Renal cortex interstitium (tissue), 15 donors: ENCODE measurements at places on chromosomes 1 and 21. TPM values are rescaled to one million over a fixed set of nuclear protein-coding genes. Genes with fewer than 3 reads are reported as not detected.

GRCh38 chr1:159911326-159912070 lies 11.5 kb upstream of the CFAP45 start:
- DNase-seq: no peak

DNA sequence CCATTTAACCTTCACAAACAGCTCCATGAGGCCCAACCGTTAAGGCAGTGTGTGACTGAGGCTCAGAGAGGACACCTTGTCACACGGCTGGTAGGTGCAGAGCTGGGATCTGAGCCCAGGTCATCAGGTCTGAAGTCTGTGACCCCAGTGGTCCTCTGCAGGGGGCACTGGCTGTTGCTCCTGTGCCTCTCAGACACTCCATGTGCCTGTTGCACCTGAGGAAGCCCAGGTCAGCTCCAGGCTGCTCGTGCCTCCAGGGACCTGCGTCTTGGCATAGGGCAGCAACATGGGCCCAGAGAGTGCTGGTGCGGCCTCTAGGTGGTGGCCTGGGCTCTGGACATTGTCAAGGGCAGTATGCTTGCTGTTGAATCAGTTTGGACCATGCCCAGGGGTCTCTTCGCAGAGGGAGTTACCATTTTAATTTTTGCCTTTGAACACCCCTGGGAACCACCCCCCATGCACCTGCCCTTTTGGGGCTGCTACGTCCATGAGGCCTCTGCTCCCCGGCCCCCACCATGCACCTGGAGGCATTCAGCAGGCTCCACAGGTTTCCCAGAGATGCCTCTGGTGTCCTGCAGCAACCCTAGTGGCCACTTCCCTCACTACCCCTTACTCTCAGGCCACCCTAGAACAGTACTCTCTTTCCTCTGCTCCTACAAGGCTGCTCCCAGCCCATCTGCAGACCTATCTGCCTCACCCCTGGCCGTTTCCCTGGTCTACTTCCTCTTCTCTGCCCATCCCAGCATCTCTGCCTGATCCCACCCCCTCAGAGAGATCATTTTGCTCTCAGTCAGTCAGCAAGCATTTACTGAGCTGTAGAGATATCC lies 25.2 kb upstream of the EPS8L3 start:
- DNase-seq: no peak

GRCh38 chr1:184388971-184389370 lies 2.1 kb downstream of the C1orf21 start:
- no peak for DNase-seq

GRCh38 chr1:181583598-181583997 lies 100.3 kb downstream of the CACNA1E start:
- peak; percentile 29 for DNase-seq

DNA sequence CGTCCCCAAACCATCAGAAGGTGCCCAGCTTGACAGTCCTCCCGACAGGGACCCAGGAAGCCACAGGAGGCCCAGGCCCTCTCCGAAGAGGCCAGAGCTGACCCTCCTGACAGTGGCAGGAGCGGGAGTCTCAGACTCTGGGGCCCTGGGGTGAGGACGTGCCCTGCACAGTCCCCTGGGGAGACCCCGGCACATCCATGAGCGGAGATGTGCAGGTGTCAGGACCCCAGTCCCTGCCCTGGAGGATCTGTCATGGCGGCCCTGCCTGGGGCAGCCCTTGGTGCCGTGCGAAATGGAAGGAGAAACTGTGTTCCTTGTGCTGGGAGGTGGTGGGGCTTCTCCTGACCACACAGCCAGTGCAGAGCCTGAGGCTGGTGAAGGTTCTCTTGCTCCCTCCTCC lies 55.8 kb downstream of the OBSCN start:
- no peak for DNase-seq

DNA sequence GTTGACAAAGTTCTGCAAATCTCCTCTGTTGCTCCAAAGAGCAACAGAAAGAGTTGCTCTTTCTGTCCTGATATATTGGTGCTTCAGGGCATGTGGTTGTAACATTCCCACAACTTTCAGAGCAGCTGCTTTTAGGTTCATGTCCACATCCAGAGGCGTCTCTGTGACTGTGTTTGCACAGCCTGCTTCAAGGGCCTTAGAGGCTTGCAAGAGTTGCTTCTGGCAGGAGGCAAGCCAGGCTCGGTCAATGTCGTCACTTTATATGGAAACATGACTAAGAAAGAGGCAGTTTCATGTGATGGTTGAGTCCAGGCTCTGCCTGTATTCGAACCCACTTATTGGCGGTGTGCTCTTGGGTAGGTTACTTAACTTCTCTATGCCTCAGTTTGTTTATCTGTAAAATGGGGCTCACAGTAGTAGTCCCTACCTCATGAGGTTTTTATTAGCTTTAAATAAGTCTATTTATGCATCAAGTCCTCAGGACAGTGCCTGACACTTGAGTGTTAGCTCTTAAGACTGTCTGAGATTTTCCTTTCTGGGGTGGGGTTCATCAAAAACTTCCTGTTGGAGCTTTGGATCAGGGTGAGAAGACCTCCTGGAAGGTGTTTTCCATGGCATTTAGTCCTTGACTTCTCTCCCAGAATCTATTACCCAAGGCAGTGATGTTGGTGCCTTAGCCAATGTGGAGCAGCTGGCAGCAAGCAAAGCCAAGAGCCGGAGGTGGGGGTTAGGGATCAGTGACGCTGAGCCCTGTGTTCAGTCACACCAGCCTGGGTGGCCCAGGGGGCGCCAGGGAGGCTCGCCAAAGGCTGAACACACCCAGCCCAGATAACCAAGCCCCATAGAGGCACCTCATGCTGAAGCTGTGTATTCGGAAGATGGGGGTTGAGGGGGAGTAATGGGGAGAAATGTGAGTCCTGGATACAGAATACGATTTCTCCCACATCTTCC lies 18.9 kb downstream of the LHX4 start:
- no peak for DNase-seq

DNA sequence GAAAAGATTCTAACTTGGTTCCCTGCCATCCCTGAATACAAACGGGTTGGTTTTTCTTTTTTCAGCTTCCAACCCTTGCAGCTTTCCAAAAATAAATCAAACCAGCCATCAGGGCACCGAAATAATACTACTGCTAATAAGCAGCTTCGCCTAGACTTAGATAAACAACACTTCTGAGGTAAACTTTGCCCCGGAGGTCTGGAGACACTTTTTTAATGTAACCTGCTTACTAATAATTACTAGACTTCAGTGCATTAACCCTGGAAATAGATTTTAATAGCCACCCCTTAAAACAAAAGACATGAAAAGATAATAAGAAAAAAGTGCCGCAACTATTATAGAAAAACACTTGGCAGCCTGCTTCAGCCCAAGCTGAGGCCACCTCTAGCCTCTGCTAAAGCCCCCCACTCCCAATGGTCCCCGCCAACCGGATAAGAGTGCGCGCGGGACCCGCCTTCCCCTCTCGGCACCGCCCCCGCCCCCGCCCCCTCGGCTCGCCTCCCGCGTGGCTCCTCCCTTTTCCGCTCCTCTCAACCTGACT lies 405 bp upstream of the GADD45A start:
- DNase-seq: no peak

DNA sequence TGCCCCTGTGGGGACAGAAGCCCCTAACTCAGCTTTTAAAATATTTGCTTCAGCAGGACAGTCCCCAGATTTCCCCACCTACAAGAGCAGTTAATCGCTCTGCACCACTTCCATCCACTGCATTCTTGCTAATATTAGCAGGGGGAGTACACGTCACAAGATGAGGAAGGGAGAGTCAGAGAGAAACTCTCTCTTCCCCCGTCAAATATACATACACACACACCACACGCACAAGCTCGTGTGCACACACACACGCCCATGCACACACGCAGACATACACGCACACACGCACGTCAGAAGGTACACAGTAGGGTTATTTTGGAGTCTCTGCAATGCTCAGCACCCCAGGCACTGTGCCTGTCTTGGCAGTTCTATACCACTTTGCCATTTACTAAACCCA lies 2.1 kb downstream of the CLCA1 start:
- no peak for DNase-seq

- no peak for DNase-seq
These were observed 16.0 kb downstream of the DNAJC16 start for GRCh38 chr1:15542388-15543250.

GRCh38 chr1:53550201-53550741 lies 91.1 kb downstream of the DMRTB1 start:
- DNase-seq: no peak

DNA sequence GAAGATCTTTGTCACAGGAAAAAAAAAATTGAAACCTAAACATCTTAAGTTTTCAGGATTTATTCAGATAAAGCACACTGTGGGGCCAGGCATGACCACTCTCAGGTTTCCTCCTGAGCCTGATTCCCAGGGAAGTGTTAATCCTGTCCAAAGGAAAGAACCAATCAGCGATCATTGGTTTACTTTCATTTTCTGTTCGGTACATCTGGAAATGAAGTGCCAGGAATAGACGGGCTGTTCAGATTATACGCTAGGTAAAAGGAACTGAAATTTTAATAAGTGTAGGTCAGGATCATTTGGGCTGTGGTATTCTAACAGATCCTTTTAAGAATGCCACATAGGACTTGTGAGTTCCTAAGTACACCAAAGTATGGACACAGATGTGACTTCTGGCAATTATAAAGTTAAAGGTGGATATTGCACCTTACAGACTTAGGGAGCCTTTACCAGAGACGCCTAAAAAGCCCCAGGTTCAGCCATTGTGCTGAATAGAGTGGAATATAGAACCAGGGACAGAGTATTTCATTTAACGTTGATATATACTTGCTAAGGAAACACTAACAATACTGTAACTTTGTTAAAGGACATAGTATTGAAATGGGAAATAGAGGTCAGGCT lies 9.3 kb upstream of the CACYBP start:
- no peak for DNase-seq

- no peak for DNase-seq
These were observed 29.4 kb downstream of the VAV3 start for GRCh38 chr1:107935396-107936064.

- no peak for DNase-seq
These were observed 592 bp downstream of the AGRN start for GRCh38 chr1:1020415-1021009.

GRCh38 chr1:52156460-52156859 lies 14.6 kb downstream of the ZFYVE9 start:
- DNase-seq: no peak

DNA sequence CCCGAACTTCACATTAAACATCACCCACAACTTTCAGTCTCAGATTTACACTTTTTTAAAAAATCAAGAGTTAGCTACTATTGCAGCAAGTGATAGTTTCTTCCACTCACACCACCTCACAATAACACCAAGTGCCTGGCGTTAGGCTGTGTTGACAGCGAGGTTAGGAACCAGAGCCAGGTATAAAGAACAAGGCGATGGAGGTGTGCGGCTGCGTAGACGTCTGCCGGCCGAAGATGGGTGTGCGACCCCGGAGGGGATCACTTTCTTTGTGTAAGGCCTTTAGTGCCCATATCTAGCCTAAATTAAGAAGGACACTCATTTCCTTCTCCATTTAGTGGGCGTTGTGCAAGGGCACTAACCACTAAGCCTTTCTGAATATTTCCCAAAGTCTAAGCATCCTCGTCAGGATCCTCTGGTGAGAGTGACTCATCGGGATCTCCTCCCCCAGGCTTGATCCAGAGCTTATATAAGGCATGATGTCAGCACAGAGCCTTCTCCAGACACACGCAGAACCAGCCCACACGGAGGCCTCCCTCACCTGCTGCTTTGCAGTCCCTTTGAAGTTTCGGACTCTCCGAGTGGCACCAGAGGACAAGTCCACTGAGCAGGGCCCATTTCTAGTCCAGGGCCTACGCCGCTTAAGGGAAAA lies 11.8 kb downstream of the NHLH2 start:
- no peak for DNase-seq

- no peak for DNase-seq
These were observed 17.4 kb downstream of the ATP1A4 start for GRCh38 chr1:160168609-160169369.

DNA sequence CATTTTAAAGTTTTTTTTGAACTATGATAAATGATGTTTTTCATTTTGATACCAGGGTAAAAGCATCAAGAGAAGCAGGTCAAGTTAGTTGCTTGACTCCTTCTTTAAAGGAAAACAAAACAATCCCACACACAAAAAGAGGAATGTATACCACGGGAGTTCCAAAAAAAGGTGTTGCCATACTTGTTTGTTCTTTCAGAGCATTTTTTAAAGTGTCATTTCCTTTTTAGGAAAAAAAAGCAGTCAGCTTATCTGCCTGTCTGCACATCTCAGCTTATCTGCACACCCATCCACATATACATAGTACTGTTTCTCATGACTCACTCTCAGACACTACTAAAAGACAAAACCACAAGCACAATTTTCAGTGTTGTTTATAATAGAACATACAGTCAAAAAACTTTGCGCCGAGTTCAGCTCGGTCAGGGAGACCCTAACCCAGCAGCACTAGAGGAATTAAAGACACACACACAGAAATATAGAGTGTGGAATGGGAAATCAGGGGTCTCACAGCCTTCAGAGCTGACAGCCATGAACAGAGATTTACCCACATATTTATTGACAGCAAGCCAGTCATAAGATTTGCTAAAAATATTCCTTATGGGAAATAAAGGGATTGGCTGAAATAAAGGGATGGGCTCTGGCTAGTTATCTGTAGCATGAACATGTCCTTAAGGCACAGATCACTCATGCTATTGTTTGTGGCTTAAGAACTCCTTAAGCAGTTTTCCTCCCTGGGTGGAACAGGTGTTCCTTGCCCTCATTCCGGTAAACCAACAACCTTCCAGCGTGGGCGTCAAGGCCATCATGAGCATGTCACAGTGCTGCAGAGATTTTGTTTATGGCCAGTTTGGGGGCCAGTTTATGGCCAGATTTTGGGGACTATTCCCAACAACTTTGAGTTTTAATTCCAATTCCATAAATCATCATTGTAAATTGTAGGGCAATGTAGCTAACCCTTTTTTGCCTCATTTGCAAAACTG lies 11.4 kb upstream of the MNDA start:
- DNase-seq: no peak

The IFNLR1 gene
- polyA plus RNA-seq: 6.8 TPM

The LRRC39 gene
- polyA plus RNA-seq: 2.3 TPM

The PRAMEF11 gene
- polyA plus RNA-seq: not detected

The VHLL gene
- not detected for polyA plus RNA-seq

The CHI3L1 gene
- 6.7 TPM for polyA plus RNA-seq

The PDC gene
- 0.26 TPM for polyA plus RNA-seq

The FAM43B gene
- polyA plus RNA-seq: 0.79 TPM

The KRTAP20-1 gene
- not detected for polyA plus RNA-seq

The HSPA6 gene
- 0.33 TPM for polyA plus RNA-seq

The FLG gene
- 1.3 TPM for polyA plus RNA-seq

The SLC9A1 gene
- polyA plus RNA-seq: 28.0 TPM

The HIVEP3 gene
- 4.6 TPM for polyA plus RNA-seq

The ADORA1 gene
- polyA plus RNA-seq: 4.9 TPM
